ENCODE measurements at places on chromosomes 13 and 19.

DNA sequence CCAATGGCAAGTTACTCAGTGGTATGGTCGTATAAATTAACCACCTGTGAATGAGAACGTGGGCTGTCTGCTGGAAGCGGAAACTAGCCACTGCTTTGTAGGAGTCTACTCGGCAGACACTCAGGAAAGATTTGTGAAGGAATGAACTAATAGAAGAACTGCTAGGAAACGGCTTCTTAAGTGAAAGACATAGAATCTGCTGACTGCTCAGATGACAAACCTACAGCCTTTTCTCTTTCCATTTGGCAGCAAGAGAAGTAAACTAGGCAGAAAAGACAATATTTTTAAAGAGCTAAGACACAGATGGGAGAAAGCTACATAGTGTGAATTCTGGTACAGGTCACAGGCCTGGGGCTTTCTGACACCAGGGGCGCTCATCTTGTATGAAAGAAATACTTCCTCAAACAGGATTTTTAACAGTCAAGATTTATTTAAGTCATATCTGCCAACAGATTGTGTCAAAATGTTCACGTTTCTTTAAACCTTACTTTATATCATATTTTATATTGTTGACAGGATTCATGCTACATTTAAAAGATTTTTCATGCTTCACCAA lies 78.4 kb downstream of the MIPEP start:
- no peaks in the 10 kb centered on the region for H3K36me3 ChIP-seq
- no peaks in the 10 kb centered on the region for H3K4me1 ChIP-seq
- no peak for DNase-seq

- no peaks in the 10 kb centered on the region for H3K36me3 ChIP-seq
- DNase-seq, result no peak
- H3K27me3 ChIP-seq, result no peaks in the 10 kb centered on the region
- H3K4me3 ChIP-seq, result no peak overlapping the region
- H3K4me1 ChIP-seq, result no peaks in the 10 kb centered on the region
- H3K27ac ChIP-seq, result no peak overlapping the region
Measured at GRCh38 chr13:76638181-76638580, 248.0 kb downstream of the KCTD12 start.

DNA sequence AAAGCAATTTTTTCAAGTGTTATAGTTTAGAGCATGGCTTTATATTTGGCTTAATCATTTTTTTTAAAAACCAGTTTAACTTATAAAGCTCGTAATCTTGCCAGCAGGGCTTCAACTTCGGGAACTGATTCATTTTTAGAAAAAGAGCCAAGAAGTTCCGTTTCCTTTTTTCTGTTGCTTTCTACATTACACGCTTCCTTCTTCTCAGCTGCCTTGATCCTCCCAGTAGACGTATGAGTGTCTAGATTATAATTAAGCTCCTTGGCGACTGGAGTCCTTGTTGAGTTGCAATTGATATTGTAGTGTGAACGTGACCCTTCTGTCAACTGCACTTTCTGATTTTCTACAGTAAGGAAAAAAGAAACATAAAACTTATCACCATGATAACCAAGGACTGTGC lies 497.2 kb downstream of the DIAPH3 start:
- H3K4me1 ChIP-seq, result peaks cover 4% of the 10 kb centered on the region
- H3K27me3 ChIP-seq, result peaks cover 2% of the 10 kb centered on the region
- no peaks in the 10 kb centered on the region for H3K36me3 ChIP-seq
- H3K27ac ChIP-seq, result no peak overlapping the region
- DNase-seq, result peak; percentile 23

GRCh38 chr13:24684600-24684998 lies 4.4 kb downstream of the ATP12A start:
- H3K4me1 ChIP-seq, result peaks cover 8% of the 10 kb centered on the region
- peaks cover 21% of the 10 kb centered on the region for H3K27me3 ChIP-seq
- no peak for DNase-seq
- no peaks in the 10 kb centered on the region for H3K36me3 ChIP-seq

DNA sequence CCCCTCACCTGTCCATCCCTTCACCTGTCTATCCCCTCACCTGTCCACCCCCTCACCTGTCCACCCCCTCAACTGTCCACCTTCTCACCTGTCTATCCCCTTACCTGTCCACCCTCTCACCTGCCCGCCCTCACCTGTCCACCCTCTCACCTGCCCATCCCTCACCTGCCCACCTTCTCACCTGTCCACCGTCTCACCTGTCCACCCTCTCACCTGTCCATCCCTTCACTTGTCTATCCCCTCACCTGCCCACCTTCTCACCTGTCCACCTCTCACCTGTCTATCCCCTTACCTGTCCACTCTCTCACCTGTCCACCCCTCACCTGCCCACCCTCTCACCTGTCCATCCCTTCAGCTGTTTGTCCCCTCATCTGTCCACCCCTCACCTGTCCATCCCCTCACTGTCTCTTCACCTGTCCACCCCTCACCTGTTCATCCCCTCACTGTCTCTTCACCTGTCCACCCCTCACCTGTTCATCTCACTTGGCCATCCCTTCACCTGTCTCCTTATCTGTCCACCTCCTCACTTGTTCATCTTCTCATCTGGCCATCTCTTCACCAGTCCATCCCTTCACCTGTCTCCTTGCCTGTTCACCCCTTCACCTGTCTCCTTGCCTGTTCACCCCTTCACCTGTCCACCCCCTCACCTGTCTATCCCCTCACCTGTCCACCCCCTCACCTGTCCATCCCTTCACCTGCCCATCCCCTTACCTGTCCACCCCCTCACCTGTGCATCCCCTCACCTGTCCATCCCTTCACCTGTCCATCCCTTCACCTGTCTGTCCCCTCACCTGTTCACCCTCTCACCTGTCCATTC lies 12.7 kb upstream of the KANK2 start:
- no peak overlapping the region for H3K27ac ChIP-seq
- no peak overlapping the region for H3K4me3 ChIP-seq
- no peaks in the 10 kb centered on the region for H3K4me1 ChIP-seq

- no peaks in the 10 kb centered on the region for H3K4me1 ChIP-seq
- H3K27me3 ChIP-seq, result no peaks in the 10 kb centered on the region
- no peak for DNase-seq
- H3K36me3 ChIP-seq, result no peaks in the 10 kb centered on the region
- no peak overlapping the region for H3K4me3 ChIP-seq
Measured at GRCh38 chr13:80145171-80145690, 195.7 kb downstream of the SPRY2 start.

DNA sequence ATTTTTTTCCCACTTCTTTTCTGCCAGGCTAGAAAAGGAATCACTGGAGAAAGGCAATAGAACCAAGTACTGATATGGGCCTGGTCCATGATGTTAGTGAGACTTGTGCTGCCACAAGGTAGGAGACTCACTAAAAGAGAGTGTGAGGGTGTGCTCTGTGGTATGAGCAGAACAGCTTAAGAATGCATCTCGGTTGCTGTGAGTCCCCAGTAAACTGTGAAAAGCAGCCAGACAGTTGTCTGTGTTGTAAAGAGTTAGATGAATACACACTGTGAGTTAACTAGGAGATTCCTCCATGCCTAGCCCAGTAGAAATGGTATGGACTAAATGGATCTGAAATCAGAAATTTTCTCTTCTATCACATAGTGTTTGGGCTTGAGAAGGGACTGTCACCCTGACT lies 1177.3 kb upstream of the MIR17HG start:
- no peaks in the 10 kb centered on the region for H3K36me3 ChIP-seq
- no peak overlapping the region for H3K27ac ChIP-seq
- H3K4me1 ChIP-seq, result no peaks in the 10 kb centered on the region
- no peak overlapping the region for H3K4me3 ChIP-seq
- no peaks in the 10 kb centered on the region for H3K27me3 ChIP-seq
- DNase-seq, result no peak

DNA sequence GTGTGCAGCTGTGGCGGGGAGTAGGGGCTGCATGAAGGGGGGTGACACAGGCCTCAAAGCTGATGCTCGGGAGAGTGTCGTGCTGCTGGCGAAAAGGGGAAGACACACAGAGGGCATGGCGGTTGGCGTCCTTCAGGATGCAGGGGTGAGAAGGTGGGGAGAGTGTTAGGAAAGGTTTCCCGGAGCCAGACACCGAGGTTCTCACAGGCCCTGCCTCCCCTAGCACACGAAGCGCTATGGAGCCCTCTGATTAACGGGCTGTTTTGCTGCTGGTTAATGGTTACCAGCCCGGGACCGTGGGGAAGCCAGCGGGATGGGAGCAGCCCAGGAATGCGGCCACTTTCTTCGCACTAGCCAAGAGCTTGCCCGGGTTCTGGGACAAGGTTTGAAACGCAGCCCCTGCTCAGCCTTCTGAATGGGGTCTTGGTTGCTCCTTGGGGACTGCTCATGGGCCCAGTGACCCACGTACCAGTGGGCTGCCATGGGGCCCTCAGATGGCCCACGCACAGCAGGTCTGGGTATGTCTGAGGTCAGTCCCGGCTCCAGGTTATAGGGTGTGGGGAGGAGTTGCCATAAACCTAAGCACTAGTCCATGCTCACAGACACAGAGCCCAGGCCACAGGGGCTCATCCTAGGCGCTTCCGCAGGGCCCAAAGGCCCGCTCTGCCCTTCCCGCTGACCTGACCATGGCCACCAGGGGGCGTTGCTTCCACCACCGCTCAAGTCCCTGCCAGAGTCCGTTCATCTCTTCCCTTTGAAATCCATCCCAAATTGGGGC lies 31.3 kb upstream of the ISYNA1 start:
- H3K27ac ChIP-seq, result peak overlapping the region; percentile 51
- DNase-seq, result peak; percentile 55
- H3K27me3 ChIP-seq, result no peaks in the 10 kb centered on the region
- peaks cover 29% of the 10 kb centered on the region for H3K4me1 ChIP-seq

- no peak overlapping the region for H3K4me3 ChIP-seq
- no peak for DNase-seq
- no peaks in the 10 kb centered on the region for H3K27me3 ChIP-seq
Measured at GRCh38 chr13:27708325-27708724, 84.0 kb upstream of the GSX1 start.

- H3K27ac ChIP-seq, result no peak overlapping the region
Measured at GRCh38 chr13:107867701-107868661, 347.4 kb downstream of the LIG4 start.

- H3K4me1 ChIP-seq, result no peaks in the 10 kb centered on the region
- no peak overlapping the region for H3K27ac ChIP-seq
- H3K4me3 ChIP-seq, result no peak overlapping the region
- DNase-seq, result no peak
- no peaks in the 10 kb centered on the region for H3K27me3 ChIP-seq
Measured at GRCh38 chr13:30143666-30144400, 163.5 kb downstream of the KATNAL1 start.

DNA sequence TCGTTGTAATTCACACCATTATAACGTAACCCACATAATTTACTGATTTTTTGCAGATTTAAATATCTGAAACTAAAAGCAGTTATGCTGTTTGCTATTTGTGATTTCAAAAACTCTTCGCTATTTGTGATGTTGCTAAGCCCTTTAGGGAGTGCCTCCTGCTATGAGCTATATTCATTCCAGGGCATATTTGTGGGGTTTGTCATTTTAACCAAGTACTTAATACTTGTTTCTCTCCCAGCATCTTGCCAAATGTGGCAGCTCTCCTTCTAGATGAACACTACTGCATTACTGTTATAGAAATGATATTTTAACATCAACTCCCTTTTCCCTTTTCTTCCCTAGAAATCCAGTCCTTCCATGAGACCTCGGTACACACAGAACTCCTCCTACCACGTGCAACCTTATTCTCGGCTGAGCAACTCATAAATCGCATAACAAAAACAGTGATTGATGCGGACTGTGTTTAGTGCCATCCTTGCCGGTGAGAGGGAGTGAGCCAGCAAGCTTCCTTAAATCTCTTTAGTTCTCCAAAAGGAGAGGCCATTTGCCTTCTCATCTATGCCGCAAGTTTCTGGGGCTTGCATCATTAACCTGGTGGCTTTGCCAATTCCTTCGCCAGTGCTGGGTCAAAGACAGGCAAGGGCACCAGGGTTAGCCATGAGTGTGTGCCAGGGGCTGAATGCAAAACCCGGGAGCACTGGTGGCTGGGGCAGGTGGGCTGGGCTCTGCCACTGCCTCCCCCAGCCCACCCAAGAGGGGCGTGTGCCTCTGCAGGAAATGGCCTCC lies 33.4 kb downstream of the RFX2 start:
- H3K36me3 ChIP-seq, result no peaks in the 10 kb centered on the region
- peak; percentile 92 for DNase-seq
- peaks cover 17% of the 10 kb centered on the region for H3K4me1 ChIP-seq
- peak overlapping the region; percentile 52 for H3K4me3 ChIP-seq
- H3K27me3 ChIP-seq, result no peaks in the 10 kb centered on the region

DNA sequence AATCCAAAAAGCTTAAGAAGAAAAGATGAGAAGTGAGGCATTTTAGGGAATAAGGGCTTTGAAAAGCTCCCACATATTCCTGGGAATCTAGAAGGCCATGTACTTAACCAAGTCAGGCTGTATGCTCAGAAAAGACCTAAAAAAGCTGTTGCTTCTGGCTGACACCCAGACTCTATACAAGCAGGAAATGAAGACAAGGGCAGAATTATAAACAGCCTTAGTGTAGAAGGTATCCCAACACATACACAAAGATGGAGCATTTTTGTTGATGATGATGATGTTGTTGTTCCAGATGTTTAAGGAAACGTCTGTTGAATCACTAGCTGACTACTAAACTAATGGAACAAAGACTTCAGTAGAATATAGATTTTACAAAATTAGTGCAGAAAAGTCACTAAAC lies 26.1 kb upstream of the N4BP2L1 start:
- H3K4me3 ChIP-seq, result no peak overlapping the region
- no peaks in the 10 kb centered on the region for H3K27me3 ChIP-seq
- DNase-seq, result no peak
- H3K27ac ChIP-seq, result peak overlapping the region; percentile 75
- peaks cover 11% of the 10 kb centered on the region for H3K4me1 ChIP-seq
- H3K36me3 ChIP-seq, result no peaks in the 10 kb centered on the region

DNA sequence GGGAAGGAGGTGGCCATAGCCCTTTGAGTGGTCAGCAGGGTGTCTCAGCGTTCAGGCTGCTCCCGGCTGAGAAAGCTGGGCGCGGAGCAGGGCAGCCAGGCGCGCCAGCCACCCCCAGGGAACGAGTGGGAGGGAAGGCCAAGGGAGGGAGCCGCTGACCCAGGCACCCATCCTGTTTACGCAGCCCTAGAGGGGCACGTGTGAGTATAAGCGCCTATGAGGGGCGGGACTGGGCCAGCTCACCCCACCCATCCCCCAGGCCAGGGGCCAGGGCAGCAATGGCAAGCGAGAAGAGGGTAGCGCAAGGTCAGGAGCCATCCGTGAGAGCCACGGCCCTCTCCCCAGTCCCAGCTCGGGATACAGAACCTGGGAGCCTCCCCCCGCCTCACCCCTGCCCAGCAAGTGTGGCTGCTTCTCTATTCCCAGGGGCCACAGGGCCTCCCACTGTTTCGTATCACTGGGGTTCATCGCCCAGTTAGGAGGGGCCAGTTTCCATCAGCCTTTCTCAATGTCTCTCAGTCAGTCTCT lies 897 bp upstream of the DMKN start:
- no peak overlapping the region for H3K4me3 ChIP-seq
- H3K4me1 ChIP-seq, result no peaks in the 10 kb centered on the region
- H3K27me3 ChIP-seq, result peaks cover 21% of the 10 kb centered on the region
- H3K36me3 ChIP-seq, result no peaks in the 10 kb centered on the region
- no peak overlapping the region for H3K27ac ChIP-seq

- no peaks in the 10 kb centered on the region for H3K27me3 ChIP-seq
- no peak overlapping the region for H3K4me3 ChIP-seq
- no peaks in the 10 kb centered on the region for H3K4me1 ChIP-seq
- DNase-seq, result no peak
- no peaks in the 10 kb centered on the region for H3K36me3 ChIP-seq
Measured at GRCh38 chr19:31560086-31561060, 211.1 kb upstream of the TSHZ3 start.
